ENCODE measurements at places on chromosomes 3 and 15.

DNA sequence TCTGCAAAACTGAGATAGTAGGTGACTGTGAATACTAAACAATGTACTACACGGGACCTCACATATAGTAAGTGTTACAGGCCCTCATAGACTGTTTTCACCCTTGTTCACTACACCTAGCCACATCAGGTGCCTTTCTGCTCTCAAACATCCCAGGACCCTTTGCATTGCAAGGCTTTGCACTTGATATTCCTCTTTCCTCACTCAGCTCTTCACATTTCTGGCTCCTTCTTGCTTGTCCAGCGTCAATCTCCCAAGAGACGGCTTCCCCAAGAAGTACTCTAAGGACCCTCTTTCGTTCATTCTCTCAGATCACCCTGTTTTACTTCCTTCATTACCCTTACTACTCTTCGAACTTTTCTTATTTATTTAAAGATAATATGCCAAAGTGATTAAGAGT lies 10.0 kb downstream of the DENND4A start:
- DNase-seq = no peak

DNA sequence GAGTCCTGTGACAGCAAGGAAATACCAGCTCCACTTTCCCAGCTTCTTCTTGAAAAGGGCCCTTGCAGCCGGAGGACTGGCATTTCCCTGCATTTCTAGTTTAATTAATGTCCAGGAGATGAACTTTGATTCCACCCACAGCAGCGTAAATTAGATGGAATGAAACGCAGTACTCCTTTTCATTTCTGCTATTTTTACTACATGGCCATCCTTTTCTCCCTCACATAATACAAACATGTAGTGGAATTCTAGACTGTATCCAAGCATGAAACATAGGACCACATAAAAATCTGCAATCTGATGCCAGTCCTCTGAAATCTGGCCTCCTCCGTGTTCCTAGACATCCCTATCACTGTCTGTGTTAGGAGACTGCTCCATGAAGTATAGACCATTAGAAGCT lies 403.2 kb downstream of the NR2F2 start:
- DNase-seq = no peak

- no peak for DNase-seq
Observed at GRCh38 chr3:172648747-172649146, 62.1 kb downstream of the NCEH1 start.

DNA sequence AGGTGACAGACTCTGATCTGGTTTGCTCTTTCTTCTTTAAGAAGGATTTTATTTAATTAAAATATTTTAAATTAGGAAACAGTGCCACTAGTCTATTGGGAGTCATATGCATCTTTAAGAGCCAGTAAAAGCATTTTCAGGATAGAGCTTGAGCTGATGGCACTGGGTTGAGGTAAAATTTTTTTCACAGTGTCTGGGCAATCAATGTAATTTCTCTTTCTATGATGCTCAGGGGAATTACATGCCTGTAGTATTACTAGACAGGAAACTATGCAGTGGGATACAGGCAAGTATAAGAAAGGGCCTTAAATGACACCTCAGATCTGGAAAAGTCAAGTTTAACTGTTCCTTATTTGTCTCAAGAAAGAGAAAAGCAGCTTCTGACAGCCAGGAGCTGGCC lies 76.4 kb downstream of the GAP43 start:
- no peak for DNase-seq

DNA sequence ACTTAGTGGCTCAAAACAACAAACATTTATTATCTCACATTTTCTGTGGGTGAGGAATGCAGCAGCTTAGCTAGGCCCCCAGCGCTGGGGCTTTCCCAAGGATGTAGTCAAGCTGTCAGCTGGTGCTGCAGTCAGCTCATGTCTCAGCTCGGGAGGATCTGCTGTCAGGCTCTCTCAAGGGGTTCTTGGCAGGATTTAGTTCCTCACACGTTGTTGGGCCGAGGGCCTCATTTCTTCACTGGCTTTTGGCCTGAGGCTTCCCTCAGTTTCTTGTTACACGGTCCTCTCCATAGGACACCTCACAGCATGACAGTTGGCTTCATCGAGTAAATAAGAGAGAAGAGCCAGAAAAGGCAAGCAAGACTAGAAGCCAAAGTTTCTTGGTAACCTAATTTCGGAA lies 13.7 kb upstream of the U2SURP start:
- DNase-seq = peak; percentile 68

- DNase-seq = no peak
Observed at GRCh38 chr3:107794664-107795443, 272.1 kb downstream of the BBX start.

DNA sequence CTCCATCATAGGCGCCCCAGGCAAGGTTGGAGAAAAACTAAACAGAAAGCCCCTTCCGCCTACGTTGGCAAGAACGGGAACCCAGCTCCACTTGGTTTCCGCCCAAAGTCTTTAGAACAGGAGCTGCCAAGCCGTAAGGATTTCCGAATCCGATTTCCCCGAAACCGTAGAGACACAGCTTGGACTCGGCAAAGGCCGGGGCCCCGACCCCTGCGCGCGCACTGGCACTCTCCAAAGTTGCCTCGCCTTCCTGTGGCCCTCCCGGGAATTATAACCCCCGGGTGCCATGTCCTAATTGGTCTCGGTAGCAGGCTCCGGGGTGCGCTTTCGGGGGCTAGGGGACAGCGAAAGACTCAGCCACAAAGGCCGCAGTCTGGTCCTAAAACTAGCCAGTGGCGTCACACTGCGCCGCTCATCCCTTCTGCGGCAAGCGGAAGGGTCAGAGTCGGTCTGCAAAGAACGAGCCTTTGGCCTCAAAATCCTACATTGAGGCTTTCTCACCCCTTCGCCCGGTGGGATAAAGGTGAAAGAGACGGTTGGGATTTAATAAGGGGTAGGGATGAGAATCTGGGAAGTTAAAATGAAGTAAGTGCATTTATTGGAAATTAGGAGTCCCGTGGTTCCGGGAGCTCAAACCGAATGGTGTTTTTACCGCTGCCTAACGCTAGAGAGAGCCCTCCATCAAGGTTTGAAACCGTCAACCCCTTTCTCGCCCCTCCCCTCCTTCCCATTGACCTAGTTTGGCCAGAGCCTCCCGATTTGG lies 6.8 kb downstream of the BCL6 start:
- DNase-seq = peak; percentile 97

- DNase-seq = no peak
Observed at GRCh38 chr3:131616719-131617118, 113.9 kb upstream of the MRPL3 start.

GRCh38 chr15:39618063-39618823 lies 37.4 kb downstream of the THBS1 start:
- no peak for DNase-seq

DNA sequence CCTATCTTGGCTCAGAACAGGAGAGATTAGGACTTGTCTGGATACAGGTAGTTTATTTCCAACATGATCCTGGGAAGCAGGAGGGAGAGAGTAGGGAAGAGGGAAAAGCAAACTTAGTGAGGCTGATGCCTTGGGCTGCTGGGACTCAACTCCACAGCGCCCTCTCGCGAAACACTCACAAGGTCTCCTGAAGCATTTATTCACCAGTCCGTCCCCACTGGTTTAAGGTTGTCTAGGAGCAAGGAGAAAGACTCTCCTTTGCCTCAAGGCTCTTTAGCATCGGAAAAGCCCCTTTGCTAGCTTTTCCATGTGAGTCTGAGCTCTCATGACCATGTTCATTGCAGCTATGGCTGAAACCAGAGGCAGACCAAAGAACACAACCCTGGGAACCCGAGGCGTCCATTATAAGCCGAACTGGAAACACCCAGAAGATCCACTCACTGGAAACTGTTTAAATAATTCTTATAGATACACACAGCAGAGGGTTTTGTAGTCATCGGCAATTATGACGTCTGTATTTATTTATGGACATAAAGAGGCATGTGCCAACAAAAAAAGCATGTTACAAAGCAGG lies 244.5 kb downstream of the CD47 start:
- peak; percentile 70 for DNase-seq

- DNase-seq = no peak
Observed at GRCh38 chr3:122305818-122306621, 19.0 kb upstream of the CSTA start.

DNA sequence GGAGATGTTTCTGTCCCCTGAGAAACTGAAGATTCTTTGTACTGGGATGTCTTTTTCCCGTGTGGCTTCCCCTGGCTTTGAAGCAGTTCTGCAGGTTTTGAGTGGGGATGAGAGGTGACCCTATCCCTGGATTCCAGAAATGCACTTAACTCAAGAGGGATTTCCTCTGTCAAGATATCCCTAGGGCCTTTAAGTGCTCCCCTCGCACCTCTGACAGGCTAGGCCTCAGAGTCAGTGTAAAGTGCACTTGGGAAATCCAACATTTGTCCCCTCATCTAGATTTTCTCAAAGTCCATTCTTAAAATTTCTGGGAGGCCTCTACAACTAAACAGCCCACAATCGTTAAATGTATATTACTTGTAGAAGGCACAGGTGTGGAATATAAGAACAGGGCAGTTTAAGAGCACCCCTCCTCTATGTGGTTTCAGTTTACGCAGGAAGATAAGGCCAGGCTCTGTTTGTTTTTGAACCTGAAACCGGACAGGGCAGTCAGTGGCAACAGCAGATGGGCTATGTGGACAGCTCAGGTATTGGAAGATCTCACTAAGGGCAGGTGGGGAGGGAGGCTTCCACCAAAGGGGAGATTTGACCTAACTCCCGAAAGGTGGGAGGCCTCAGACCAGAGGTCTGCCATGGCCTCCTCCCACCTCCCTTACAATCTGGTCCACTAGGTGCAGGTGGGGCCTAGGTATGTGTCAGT lies 4.8 kb downstream of the C3orf52 start:
- no peak for DNase-seq

GRCh38 chr3:45690336-45691035 lies 1.3 kb downstream of the SACM1L start:
- no peak for DNase-seq

DNA sequence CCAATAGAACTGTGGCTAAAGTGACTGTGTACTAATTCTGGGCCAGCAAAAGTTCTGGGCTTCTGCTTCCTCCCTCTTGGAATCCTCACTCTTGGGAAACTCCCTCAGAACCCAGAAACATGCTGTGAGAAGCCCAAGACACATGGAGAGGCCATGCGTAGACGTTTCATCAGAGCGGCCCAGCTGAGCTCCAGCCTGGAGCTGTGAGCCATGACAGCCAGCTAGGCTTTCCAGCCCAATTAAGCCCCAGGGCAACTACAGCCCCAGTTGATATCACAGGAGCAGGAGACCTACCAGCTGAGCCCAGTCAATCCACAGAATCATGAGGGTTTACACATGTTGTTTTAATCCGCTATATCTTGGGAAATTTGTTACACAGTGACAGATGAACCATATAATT lies 43.6 kb upstream of the CNOT10 start:
- no peak for DNase-seq

GRCh38 chr15:90872486-90873184 lies 4.2 kb downstream of the FURIN start:
- peak; percentile 30 for DNase-seq

Data from tongue (tissue), 3 donors.